Activated CD4-positive, CD25-positive, alpha-beta regulatory T cell treated with anti-CD3 and anti-CD28 coated beads, Interleukin-2, amount 50 U/mL, for 24 hours (primary cell): ENCODE measurements at places on chromosomes 3 and 15.

- ATAC-seq = peak; percentile 88
These were observed at the start of gene FYCO1 for GRCh38 chr3:45995236-45996192. Gene FYCO1 (minus strand): TSS chr3:45995824. CDS start chr3:45984910, 10,914 bp downstream.

- no peak for ATAC-seq
These were observed 118.0 kb downstream of the TPRA1 start for GRCh38 chr3:127472506-127472905.

GRCh38 chr3:82179291-82179690 lies 417.8 kb upstream of the GBE1 start:
- ATAC-seq = no peak

DNA sequence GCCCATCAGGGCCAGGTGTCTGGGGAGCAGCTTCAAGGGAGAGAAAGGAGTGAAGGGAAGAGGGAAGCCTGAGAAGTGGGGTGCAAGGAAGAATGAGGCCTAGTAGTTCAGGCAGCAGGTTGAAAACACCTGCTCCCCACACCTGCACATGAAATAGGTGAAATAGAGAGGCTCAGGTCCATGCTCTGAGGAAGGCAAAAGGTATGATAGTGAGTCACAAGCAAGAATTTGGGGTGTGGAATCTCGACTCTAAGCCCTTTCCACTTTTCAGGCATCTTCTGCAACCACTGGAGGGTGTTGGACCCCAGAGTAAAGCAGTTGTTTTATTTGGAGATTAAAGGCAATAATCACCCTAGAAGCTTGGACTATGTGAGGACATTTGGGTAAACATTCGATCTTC lies 157.5 kb downstream of the CTNNB1 start:
- ATAC-seq = no peak

DNA sequence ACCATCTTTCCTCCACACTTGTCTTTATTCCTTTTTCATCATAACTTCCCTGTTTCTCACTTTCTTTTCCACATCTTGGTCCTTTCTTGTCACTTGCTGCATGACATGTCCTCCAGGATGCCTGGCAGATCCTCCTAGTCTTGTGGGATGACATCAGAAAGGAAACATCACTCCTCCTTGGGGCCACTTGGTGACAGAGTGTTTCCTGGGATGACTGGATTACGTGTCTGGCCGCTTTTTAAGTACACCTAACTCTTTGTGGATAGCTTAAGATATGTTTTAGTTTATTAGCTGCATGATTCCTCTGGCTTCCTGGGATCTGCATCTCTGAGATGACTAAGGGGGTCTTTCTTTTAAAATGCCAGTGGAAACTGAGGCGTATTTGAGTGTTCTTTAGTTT lies 363.5 kb upstream of the FRG2C start:
- no peak for ATAC-seq

- no peak for ATAC-seq
These were observed 61.7 kb upstream of the PIAS1 start for GRCh38 chr15:67992411-67992810.

GRCh38 chr3:152176998-152177397 lies 91.7 kb upstream of the MBNL1 start:
- no peak for ATAC-seq

GRCh38 chr3:197216169-197216860 lies 82.1 kb downstream of the DLG1 start:
- ATAC-seq = no peak

- no peak for ATAC-seq
These were observed 22.8 kb downstream of the BCHE start for GRCh38 chr3:165814380-165814779.

DNA sequence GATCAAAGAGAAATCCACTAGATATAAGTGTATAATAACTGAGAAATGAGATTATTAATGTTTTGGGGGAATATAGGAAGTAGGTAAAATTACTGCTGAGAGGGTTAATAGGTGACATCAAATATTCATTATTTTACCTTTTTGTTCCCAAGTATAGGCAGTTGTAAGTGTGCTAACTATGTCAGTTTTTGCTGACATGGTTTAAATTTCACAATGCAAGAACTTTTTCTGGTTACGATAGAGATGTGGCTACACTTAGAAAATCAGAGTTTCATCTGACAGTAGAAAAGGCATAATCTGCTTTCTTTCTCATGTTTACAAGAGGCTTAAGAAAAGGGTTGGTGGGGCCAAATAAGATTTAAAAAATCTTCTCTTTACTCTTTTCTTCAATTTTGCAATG lies 235.0 kb upstream of the DPPA4 start:
- ATAC-seq = no peak
